DMS79 treated with DMSO at 0.1 percent for 48 hours (cell line): ENCODE measurements at places on chromosomes 6 and 20.

GRCh38 chr6:162856885-162857284 lies 129.1 kb downstream of the PACRG start:
- no peak for DNase-seq

DNA sequence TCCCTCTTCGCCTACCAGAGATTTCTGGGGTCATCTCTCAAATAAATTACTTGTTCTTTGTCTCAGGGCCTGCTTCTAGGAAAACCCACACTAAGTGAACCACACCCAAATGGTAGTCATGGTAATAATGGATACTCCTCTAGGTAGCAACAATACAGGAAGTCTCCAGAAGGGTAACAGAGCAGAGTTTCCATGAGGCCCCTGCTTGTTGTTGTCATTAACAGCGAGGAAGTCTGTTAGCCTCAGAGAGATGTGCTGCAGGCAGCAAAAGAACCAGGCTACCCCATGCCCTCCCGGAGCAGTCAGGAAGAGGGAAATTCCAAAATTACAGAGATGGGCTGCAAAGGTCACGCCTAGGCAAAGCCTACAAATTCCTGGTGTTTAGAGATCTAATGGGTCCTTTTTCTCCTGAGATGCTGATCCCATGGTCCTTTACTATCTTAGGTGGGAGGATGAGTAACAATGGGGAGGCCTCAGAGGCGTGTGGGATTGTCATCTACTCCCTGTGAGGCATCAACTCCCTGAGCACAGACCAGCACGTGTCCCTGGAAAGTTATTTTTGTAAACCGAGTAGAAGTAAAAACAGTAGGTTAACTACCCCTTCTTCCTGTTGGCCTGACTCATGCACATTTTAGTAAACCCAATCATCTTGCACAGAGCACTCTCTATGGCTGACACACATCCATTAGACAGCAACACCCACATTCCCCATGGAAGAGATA lies 10.1 kb downstream of the ISM1 start:
- DNase-seq, result no peak

- DNase-seq, result no peak
Measured at GRCh38 chr6:125208625-125209249, 55.2 kb downstream of the TPD52L1 start.

DNA sequence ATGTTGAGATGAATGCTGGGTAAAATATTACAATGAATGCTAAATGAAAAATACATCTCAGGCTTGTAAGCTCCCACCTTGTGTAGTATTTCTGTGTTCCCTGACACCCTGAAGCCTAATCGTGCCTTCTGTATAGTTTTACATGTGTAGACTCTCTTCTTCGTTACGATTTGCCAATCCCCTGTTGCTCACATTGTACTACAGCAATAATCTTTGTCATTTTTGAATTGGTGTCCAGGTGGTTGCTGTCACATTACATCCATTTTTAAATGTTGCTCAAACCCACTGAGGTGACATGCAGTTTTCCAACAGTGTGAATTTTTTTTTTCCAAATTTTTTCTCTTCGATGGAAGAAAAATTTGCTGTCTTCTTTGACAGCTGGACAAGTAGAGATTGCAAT lies 300.0 kb upstream of the FLRT3 start:
- no peak for DNase-seq

- DNase-seq, result no peak
Measured at GRCh38 chr6:150877928-150878327, 12.4 kb downstream of the MTHFD1L start.

DNA sequence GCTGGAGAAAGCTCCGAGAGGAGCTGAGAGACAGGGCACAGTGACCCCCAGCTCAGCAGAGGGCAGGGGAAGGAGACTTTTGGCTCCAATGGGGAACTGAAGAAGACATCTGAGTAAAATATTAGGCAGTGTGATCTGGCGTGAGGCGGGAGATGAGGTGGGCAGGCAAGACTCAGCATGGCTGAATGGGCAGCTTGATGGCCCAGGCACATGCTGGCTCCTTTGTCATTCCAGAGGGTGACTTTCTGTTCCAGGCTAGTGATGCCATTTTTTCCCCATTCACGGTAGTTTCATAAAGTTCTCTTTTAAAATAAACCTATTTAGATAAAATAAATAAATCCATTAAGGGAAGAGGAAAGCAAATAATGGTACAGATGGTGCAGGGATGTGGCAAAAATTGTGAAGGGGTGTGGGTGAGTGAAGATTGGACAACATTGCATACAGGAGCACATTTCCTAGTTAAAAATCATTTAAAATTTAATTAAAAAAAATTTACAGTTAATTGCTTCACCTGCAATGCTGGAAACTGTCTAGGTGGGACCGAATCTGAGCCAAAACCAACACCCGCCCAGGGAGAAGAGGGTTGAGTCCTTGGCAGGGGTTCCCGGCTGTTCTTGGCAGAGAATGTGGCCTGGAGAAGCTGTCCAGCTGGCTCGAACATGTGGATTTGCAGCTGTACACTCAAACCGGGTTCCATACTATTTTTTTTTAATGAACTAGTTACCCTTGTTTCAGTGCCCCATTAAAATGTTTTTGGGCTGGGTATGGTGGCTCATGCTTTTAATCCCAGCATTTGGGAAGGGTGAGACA lies 41.7 kb upstream of the PRELID3B start:
- DNase-seq, result no peak

DNA sequence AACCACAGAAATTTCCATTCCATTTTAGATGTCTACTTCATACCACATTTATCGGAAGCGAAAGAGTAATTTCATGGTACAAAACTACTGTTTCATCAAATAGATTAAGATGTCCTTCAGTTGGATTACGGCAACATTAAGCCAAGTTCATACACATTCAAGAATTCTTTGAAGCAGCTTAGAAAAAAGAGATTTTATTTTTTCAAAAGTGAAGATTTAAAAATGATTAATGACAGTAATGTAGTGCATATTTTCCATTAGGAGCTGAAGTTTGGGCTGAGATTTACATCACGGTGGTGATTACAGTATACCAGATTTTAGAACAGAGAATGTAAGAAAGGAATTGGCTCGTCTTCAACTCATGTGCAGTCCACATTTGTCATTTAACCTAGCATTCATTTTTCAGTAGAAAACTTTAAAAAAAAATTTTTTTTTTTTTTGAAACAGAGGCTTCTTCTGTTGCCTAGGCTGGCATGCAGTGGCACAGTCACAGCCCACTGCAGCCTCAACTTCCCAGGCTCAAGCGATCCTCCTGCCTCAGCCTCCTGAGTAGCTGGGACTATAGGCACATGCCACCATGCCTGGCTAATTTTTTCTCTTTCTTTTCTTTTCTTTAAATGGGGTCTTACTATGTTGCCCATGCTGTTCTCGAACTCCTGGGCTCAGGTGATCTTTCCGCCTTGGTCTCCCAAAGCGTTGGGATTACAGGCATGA lies 1.9 kb downstream of the SYNJ2 start:
- no peak for DNase-seq

GRCh38 chr6:71481801-71482200 lies 193.2 kb downstream of the OGFRL1 start:
- DNase-seq, result no peak

GRCh38 chr6:71197267-71197666 lies 91.3 kb upstream of the OGFRL1 start:
- DNase-seq, result no peak

DNA sequence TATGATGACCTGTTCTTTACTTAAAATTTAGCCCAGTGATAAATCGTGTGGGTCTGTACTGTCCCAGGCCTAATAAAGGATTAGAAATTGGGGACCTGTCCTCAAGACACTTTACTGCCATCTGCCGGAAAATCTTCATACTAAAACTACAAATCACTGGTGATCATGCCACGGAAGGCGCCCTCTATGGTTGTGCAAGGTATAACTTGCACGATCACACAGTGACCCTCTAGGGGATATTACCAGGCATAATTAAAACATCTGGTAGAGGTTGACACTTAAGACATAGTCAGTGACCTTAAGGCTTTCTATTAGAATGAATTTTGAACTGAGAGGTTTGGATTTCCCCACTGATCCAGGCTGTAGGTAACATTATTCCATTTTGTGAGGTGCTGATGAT lies 172.6 kb downstream of the BMP2 start:
- DNase-seq, result no peak

DNA sequence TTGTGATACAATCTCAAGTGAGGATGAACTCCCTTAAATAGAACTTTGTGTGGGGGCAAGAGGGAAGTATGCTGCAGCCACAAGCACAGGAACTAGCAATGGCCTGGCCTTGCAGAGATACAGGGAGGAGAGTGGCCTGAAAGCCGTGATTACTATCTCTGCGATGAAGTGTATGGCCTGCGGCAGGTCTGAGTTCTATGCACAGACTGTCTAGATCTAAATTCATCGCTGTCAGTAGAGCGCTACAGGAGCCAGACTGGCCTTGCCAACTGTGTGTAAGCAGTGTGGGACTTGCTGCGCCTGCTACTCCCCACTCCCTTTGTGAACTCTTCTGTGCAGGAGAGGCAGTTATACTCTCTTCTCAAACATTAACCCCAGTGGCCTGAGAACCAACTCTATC lies 997.0 kb downstream of the GRIK2 start:
- DNase-seq, result no peak

DNA sequence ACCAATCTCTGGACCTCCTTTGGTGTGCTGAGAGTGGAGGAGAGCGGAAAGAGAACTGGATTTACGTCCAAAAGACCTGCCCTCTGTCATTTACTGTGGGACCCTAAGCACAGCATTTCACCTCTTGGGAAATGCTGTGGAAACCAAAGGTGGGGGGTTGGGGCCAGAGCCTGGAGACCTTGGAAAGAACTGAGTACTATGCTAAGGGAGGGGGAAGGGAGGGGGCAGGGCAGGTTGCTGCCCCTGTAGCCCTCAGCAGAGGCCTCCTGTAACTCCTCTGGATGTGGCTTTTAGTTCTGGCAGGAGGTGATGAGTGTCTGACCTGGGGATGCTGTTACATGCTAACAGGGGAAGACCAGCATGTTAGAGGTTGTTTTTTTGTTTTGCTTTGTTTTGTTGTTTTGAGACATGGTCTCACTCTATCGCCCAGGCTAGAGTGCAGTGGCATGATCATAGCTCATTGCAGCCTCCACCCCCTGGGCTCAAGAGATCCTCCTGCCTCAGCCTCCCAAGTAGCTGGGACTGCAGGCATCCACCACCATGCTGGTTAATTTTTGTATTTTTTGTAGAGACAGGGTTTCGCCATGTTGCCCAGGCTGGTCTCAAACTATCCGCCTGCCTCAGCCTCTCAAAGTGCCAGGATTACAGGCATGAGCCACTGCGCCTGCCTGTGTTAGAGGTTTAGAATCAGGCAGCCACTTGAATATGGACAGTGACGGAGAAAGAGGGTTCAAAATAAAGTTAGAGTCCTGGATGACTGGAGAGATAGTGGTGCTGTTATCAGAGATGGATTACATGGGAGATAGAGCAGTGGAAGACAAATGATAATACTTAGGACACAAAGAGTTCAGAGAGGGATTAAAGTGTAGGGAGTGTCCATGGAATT lies 18.4 kb upstream of the PARD6B start:
- no peak for DNase-seq

- DNase-seq, result no peak
Measured at GRCh38 chr20:63398744-63399514, 37.8 kb upstream of the CHRNA4 start.

DNA sequence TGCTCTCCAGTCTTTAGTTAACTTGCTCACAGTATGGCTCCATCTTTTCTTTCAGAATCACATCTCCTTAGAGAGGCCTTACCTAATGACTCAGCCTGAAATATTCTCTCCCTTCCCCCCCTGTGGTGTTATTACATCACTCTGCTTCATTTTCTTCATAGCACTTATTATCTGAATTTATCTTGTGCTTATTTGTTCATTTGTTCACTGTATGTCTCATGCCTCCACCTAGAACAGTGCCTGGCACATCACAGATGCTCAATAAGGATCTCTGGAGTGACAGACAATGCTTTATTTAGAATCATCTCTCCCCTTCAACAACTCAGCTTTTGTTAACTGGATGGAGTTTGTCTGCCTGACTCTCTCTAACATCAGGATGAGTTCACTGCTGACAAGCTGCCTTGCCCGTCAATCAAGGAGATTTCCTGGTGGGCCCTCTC lies 96.6 kb upstream of the MAN1A1 start:
- DNase-seq, result no peak

GRCh38 chr20:34970193-34970840 lies 14.6 kb downstream of the MYH7B start:
- no peak for DNase-seq

DNA sequence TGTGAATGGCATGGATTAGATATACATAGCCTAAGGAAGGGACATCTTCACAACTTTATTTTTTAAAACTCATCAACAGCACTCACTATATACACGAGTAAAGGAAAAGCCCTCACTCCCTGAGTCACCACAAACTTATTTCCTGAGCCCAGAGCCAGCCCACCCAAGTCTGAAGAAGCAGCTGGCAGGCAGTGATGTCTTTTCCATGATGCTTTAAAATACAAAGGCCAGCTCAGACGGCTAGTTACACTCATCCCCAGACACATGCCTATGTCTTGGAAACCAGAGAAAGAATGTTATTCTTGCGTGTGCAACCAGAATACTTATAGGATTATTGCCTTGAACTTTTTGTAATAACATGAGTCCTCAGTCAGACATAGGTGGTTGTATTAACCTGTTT lies 114.4 kb downstream of the ADGRG6 start:
- no peak for DNase-seq

- DNase-seq, result peak; percentile 17
Measured at GRCh38 chr6:7542874-7543624, 1.6 kb downstream of the DSP start.

DNA sequence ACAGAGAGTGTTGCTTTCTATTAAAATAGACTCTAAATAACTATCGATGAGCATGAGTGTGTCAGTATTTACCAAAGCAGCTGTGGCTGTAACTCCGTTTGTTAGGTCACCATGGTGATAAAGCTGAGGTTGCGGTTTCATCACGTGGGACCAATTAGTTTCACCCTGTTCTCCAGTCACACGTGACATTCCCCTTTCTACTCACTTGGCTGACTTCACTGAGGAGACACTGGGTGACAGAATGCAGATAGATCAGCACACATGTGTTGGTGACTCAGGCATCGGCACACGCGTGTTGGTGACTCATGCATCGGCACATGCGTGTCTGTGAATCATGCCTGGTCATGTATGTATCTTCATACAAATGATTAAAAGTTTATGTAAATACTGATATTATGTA lies 285.4 kb downstream of the THBS2 start:
- DNase-seq, result no peak

GRCh38 chr6:74870403-74870802 lies 335.4 kb downstream of the COL12A1 start:
- no peak for DNase-seq
